Mucosa of gallbladder (tissue), 1 donor: ENCODE measurements at places on chromosomes 16 and 17. TPM values are rescaled to one million over a fixed set of nuclear protein-coding genes. Genes with fewer than 3 reads are reported as not detected.

GRCh38 chr16:11743308-11744074 lies 834 bp upstream of the TXNDC11 start:
- peak; percentile 31 for DNase-seq

DNA sequence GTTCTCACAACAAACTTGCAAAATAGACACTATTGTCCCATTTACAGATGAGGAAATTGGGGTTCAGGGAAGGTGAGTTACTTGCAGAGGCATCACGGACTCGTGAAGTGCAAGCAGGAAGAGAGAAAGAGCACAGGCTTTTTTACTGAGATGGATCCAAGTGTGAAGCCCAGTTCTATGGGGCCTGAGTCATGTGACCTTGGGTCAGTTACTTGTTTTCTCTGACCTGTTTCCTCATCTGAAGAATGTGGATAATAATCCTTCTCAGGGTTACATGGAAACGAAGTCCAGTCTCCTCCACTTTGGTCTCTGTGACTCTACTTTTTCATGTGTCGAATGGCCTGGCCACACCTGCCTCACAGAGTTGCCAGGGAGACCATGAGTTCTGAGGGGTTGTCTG lies 134.4 kb downstream of the SPACA3 start:
- no peak for DNase-seq

- no peak for DNase-seq
Measured at GRCh38 chr17:77266891-77267341, 126.1 kb downstream of the SEC14L1 start.

GRCh38 chr16:53159781-53160436 lies 105.1 kb downstream of the CHD9 start:
- DNase-seq = no peak

PRSS22 gene
- total RNA-seq = 52.7 TPM
